ENCODE measurements at places on chromosomes 5 and 9. TPM values are rescaled to one million over a fixed set of nuclear protein-coding genes. Genes with fewer than 3 reads are reported as not detected.

HAND1 gene
- total RNA-seq: not detected

GRCh38 chr9:113131689-113132151 is 19.1 kb upstream of the SLC31A2 start:
- H3K27ac ChIP-seq: no peak overlapping the region
- H3K36me3 ChIP-seq: no peaks in the 10 kb centered on the region
- no peak for DNase-seq

GPR21 gene
- 1.1 TPM for total RNA-seq

DNA sequence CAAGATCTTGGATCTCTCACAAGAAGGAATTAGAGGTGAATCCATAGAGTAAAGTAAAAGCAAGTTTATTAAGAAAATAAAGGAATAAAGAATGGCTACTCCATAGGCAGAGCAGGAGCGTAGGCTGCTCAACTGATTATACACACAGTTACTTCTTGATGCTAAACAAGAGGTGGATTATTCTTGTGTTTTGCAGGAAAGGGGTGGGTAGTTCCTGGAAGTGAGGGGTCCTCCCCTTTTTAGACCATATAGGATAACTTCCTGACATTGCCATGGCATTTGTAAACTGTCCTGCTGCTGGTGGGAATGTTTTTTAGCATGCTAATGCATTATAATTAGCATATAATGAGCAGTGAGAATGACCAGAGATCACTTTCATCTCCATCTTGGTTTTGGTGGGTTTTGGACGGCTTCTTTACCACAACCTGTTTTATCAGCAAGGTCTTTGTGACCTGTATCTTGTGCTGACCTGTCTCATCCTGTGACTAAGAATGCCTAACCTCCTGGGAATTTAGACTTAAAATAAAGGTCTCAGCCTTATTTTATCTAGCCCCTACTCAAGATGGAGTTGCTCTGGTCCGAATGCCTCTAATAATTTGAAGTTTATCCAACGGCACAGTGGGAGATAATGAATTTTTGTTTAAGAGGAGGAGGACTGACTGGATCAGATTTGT is 165.7 kb upstream of the DMRT1 start:
- peaks cover 31% of the 10 kb centered on the region for H3K4me1 ChIP-seq
- H3K36me3 ChIP-seq: no peaks in the 10 kb centered on the region
- no peak overlapping the region for H3K4me3 ChIP-seq
- no peak overlapping the region for H3K27ac ChIP-seq
- no peak for DNase-seq
- no peaks in the 10 kb centered on the region for H3K27me3 ChIP-seq

PCDHGB1 gene
- total RNA-seq: 2.7 TPM

NACC2 gene
- total RNA-seq: 192 TPM

C9orf72 gene
- total RNA-seq: 12.1 TPM

- DNase-seq: no peak
- H3K4me1 ChIP-seq: no peaks in the 10 kb centered on the region
- no peak overlapping the region for H3K4me3 ChIP-seq
- H3K27me3 ChIP-seq: no peaks in the 10 kb centered on the region
Measured at GRCh38 chr9:134919303-134919702, 1.6 kb upstream of the FCN1 start.

- H3K36me3 ChIP-seq: no peaks in the 10 kb centered on the region
- peaks cover 8% of the 10 kb centered on the region for H3K4me1 ChIP-seq
- no peak overlapping the region for H3K4me3 ChIP-seq
- H3K27me3 ChIP-seq: no peaks in the 10 kb centered on the region
Measured at GRCh38 chr9:91043056-91043810, 241.6 kb downstream of the SYK start.

- H3K27me3 ChIP-seq: no peaks in the 10 kb centered on the region
- H3K27ac ChIP-seq: no peak overlapping the region
- no peaks in the 10 kb centered on the region for H3K4me1 ChIP-seq
- no peak overlapping the region for H3K4me3 ChIP-seq
- H3K36me3 ChIP-seq: no peaks in the 10 kb centered on the region
Measured at GRCh38 chr9:107698779-107699178, 209.2 kb upstream of the KLF4 start.

DNA sequence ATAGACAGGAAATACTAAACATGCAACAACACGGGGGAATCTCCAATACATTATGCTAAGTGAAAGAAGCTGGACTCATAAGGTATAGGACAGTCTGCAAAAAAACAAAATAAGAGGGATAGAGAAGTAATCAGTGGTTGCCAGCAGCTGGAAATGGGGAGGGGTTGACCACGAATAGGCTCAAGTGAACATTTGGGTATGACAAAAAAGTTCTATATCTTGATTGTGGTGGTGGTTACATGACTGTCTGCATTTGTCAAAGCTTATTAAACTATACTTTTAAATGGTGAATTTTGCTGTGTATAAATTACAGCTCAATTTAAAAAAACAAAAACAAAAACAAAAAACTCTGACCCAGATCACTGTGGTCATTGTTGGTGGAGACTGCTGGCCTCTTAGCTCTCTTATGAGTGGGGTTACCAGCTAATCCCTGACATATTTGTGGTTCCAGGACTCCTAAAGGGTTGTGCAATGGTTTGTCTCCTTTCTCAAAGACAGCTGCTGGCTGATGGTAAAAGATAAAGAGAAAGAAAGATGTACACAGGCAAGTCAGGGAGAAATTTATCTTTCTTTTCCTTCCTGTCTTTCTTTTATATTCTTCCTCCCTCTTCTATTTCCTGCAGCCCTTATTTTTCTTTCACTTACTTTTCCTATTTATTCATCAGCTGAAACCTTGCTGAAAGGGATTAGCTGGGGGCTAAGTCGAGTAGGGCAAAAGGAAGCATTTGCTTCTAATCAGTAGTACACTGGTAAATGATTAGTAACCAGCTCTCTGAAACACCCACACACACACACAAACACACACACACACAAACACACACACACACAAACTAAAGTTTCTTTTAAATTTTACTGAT is 42.6 kb upstream of the APC start:
- no peaks in the 10 kb centered on the region for H3K27me3 ChIP-seq
- H3K4me1 ChIP-seq: no peaks in the 10 kb centered on the region
- no peaks in the 10 kb centered on the region for H3K36me3 ChIP-seq
- H3K27ac ChIP-seq: no peak overlapping the region
- H3K4me3 ChIP-seq: no peak overlapping the region
